Hypothalamus (tissue), 51 donors: ENCODE measurements at places on chromosomes 12 and 14.

GRCh38 chr14:105876158-105876557 is 349.8 kb downstream of the TMEM121 start:
- no peak for DNase-seq

DNA sequence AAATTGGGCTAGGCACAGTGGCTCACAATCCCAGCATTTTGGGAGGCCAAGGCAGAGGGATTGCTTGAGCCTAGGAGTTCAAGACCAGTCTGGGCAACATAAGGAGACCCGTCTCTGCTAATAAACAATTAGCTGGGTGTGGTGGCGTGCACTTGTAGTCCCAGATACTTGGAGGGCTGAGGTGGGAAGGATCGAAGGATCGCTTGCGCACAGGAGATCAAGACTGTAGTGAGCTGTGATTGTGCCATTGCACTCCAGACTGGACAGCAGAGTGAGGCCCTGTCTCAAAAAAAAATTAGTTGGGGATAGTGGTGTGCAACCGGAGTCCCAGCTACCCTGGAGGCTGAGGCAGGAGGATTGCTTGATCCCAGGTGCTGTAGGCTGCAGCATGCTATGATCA is 38.7 kb upstream of the BCL7A start:
- no peak for DNase-seq

- DNase-seq, result no peak
These were observed 7.0 kb downstream of the NIN start for GRCh38 chr14:50823762-50824636.

GRCh38 chr12:61574339-61574738 is 685.9 kb upstream of the USP15 start:
- no peak for DNase-seq

GRCh38 chr14:102857444-102857843 is 65.0 kb upstream of the AMN start:
- no peak for DNase-seq

DNA sequence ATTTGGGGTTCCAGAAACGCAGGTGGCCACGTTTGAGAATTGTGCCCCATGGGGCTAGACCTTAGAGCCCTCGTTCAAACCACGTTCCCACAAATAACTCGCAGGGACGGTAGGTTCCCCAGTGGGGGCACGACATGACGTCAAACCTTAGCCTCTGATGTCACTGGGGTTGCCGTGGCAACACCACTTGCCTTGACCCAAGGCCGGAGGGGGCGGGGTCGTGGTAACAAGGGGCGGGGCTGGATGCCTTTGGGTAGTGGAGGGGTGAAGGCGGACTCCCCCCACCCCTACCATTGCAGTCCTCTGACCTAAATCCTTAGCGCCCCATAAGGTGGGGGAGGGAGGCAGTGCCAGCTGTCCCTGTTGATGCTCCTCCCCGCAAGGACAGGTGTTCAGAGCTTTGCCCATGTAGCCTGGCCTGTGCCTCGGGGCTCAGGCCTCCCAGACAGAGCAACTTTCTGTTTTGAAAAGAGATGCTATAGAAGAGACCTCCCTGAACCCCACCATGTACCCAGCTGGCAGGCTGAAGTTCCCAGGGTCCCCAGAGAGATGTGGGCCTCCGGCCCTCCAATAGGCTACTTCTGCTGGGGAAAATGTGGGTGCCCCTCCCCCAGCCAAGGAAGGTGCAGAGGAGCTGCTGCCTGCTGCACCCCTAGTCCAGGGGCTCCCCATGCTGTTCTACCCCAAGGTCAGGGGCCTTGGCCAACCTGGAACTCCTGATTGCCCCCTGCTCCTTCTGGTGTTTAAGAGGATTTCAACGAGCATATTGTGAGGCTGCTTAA is 1.9 kb downstream of the FAM222A start:
- no peak for DNase-seq

DNA sequence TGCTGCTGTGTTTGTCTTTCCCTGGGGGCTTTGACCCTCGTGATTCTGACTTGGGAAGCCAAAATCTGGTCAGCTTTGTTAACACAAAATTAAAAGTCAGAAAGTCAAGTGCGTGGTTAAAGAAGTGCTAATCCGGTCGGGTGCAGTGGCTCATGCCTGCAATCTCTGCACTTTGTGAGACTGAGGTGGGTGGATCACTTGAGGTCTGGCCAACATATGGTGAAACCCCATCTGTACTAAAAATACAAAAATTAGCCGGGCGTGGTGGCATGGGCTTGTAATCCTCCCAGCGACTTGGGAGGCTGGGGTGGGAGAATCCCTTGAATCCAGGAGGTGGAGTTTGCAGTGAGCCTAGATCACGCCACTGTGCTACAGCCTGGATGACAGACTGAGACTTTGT is 844.6 kb downstream of the VRK1 start:
- DNase-seq, result no peak

DNA sequence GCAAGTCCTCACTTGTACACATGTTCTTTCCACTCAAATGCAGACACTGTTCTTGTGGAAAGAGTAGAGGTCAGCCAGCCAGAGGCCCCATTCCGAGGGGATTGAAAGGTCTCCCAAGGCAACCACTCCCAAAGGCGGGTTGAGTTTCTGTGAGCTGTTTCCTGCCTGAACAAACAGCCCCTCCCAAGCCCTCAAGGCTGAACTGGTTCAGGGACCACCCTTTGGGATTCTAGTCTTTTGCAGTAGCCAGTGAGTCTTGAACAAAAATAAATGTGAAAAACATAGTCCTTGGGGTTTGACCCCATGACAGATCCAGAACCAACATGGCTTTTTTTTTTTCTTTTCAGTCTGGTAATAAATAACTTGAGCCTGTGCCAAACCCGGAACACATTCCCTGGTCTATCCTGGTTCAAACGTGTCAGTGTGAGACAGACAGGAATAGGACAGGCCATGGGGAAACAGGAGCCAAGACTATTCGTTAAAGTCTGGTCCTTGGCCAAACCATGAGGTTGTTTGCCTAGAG is 17.6 kb upstream of the STK38L start:
- peak; percentile 5 for DNase-seq

DNA sequence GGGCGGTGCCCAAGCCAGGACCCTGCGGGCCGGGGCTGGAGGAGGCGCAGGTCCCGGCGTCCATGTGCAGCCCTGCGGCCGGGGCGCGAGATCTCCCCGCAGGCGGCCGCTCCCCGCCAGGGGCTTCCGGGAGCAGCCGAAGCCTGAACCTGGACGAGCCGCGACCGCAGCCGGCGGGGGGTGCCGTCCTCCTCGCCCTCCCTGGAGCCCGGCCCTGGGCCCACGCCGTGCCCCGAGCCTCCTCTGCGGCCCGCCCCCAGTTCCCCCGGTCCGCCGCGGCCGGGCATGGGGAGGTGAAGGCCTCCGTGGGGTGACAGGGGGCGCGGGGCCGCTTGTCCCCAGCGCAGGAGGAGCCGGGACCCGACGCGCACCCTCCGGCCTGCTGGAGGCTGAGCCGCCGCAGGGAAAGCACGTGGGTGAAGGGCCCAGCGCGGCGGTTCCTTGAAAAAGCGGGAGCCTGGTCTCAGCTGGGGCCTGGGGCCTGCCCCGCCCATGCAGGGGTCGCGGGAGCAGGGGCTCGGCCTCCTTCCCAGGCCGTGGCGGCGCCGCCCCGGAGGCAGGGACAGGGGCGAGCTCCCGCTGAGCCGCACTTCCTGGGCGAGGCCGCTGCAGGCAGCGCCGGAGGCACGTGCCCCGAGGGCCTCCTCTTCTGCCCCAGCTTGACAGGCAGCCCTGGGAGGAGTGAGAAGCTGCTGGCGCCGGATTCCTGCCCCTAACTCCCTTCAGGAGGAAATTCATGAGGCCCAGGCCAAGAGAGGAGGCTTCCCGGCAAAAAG is 55.6 kb upstream of the PPP2R5C start:
- no peak for DNase-seq

DNA sequence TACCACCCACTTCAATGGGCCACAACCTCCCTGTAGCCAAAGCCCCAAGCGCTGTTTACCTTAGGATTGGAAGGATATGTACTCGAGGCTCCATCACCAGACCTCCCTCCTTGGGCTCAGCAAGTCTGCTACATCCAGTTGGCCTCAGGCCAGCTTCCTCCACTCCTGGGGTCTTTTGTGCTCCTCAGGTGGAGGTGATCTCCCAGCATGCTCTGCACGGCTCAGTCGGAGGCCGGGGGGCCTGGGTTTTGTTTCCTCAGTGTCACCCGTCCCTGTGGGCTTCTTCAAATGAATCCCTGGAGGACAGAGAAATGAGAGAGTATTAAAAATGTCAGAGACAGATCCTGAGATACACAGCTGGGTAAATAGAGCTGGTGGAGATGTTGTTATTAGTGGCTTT is 723.1 kb upstream of the TBX3 start:
- DNase-seq, result no peak

GRCh38 chr12:4439736-4440135 is 5.9 kb downstream of the FGF6 start:
- no peak for DNase-seq

- peak; percentile 80 for DNase-seq
These were observed at the start of gene DENND5B for GRCh38 chr12:31590642-31591379. DENND5B (minus strand) TSS chr12:31591136; CDS start chr12:31590832, 304 bp downstream.

GRCh38 chr12:64092507-64093196 is 129.4 kb downstream of the KICS2 start:
- no peak for DNase-seq

GRCh38 chr12:53720946-53721345 is 6.3 kb downstream of the CALCOCO1 start:
- no peak for DNase-seq

- no peak for DNase-seq
These were observed 73.2 kb upstream of the SLC38A4 start for GRCh38 chr12:46898989-46899388.

GRCh38 chr14:84792722-84793410 is 737.1 kb upstream of the FLRT2 start:
- DNase-seq, result no peak

DNA sequence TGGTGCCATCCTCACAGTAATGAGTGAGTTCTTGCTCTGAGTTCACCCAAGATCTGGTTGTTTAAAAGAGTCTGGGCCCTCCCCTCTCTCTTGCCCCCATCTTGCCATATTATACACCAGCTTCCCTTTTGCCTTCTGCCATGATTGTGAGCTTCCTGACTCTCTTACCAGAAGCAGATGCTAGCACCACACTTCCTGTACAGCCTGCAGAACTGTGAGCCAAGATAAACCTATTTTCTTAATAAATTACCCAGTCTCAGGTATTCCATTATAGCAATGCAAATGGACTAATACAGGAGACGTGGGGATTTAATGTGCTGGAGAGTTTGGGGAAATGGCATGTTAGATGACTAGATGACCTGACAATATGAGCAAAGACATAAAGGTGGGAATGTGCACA is 12.8 kb downstream of the SLC4A8 start:
- DNase-seq, result no peak

- DNase-seq, result no peak
These were observed 612.5 kb downstream of the FSCB start for GRCh38 chr14:43894534-43894933.

DNA sequence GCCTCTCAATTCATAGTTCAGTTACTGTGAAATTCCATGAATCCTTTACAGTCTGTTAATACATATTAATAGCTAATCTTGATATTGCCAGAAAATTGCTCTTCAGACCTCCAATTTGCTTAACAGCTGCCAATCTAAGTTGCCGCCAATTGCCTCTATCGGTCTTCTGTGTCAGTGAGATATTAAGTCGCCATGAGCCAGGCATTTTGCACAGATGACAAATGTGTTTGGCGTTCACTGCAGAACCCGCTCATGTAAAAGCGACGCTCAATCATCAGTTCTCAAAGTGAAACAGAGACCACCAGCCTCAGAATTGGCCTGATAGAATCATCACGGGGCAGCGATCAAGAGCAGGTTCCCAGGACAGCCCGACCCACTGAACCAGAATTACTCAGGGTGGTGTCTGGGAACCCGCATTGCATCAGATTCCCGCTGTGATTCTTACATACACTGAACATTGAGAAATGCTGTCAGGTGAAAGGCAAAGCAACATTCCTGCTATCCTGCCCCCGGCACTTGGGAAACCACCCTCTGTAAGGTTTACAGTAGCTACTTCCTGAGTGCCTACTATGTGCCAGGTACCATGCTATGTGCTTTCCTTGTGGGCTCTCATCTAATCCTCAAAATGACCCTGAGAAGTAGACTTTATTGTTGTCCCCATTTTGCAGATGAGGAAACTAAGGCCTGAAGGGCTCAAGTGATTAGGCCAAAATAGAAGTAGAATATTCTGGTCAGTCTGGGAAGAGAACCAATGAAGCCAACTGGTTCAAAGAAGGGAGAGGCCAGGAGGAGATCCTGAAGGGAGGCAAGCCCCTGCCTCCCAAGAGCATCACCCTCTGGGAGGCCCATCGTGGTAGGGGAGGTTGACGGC is 216.4 kb downstream of the SLC41A2 start:
- DNase-seq, result no peak

GRCh38 chr12:133106253-133106652 is 23.8 kb downstream of the ZNF891 start:
- no peak for DNase-seq

- DNase-seq, result no peak
These were observed 254.0 kb upstream of the KRR1 start for GRCh38 chr12:75765170-75766059.

DNA sequence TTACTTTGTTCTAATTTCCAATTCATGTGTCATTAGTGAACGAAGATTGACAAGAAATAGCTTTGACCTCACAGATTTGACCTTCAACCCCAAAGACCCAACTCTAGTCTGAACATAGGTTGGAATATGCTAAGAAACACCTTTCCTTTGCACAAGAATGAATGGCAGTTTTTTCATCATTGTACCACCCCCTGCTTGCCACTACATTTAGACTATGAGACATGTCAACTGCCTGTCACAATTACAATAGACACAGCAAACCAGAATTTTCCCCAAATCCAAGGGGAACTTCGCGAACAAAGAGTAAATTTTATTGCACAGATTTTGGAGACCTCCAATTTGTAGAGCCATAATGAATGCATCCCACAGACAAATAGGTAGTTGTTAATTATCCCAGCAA is 535.4 kb downstream of the PRKD1 start:
- DNase-seq, result no peak
